ENCODE measurements at places on chromosomes 1 and 21.

DNA sequence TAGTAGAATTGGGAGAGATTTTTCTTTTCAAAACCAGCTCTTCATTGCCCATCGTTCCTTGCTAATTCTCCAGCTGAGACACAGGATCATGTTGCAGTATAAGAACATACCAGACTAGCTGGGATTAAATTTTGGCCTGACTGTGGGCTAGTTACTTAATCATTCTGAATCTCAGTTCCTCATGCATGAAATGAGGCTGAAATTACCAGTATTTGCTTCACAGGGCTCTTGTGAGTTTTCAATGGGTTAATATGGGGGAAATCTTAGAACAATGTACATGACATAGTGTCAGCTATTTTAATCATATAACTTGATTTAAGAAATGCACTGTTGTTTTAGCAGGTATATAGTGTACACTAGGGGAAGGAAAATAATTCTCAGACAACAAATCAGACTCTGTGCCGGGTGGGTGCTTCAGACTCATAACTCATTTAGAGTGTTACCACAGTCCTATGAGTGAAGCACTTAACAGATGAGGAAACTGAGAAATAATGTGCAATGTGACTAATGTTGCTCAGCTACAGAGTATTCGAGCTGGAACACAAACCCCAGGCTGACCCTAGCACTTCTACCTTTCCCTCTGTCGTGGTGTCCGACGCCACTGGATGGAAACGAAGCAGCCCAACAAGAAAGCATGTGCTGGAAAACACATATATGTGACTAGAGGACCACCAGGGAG lies 137.6 kb upstream of the SGIP1 start:
- DNase-seq = no peak

DNA sequence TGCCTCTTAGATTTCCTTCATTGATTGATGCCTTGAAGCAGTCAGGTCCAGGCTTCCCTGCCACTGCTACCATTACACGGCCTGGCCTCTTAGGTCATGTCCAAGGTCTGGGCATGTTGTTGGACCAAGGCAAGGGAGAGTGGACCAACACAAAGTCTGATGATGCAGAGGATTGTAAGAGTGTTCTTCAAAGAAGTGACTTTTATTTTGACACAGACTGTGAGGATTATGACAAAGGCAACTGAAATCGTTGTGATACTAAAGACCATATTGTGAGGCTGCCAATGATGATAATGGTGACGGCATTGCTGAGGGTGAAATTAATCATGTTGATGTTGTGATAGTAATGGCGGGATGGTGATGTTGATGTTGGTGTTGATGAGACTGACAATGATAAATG lies 149.5 kb downstream of the GRIK3 start:
- no peak for DNase-seq

- no peak for DNase-seq
Observed at GRCh38 chr21:36551321-36551720, 71.4 kb upstream of the CLDN14 start.

DNA sequence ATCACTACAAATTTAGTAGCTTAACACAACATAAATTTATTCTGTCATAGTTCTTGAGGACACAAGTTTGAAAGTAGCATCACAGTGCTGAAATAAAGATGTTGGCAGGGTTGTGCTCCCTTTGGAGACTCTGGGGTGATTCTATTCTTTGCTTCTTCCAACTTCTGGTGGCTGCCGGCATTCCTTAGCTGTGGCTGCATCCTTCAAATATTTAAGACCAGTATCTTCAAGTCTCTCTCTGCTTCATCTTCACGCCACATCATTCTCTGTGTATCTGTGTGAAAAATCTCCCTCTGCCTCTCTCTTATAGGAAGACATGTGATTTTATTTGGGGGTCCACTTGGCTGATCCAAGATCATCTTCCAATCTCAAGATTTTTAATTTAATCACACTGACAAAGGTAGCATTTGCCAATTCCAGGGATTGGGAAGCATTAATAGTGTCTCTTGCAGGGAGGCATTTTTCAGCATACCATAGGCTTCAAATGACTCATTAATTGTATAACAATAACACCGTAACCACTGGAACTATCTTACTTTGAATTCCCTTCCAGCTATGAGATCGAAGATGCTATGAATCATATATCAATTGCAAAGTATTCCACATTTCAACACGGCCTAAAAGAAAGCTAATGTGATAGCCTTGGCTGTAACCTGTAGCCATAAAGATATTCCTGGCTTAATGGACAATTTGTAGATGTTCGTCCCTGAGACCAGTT lies 74.6 kb downstream of the DPT start:
- DNase-seq = no peak

DNA sequence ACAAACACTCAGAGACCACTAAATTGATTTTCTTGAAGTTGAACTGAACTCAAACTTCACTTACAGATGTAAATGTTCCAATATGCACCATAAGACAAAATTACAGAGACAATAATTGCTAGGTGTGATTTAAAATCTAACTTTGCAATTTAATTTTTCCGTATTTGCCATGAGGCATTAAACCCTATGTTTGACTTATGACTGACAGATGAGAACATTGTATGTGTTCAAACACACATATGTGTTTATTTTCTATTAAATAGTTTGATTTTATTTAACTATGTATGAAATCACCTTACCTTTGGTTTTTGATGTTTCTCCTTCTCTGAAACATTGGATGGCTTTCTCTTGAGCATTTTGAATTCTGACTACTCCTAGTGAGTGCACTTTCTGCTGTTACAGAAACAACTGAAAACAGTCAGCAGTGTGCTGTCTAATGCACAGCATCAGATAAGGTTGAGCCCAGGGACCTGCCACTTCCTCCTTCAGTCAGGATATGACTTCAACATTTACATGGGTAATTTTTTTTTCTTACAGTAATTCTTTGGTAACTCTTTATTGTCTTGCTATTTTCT lies at the start of gene SAMSN1:
Gene SAMSN1 (minus strand): TSS at position 410 of the 575 bp plus-strand sequence. CDS start 54 bp downstream, at position 356.
- DNase-seq = no peak

- DNase-seq = no peak
Observed at GRCh38 chr1:17844185-17844826, 89.2 kb downstream of the ACTL8 start.

- no peak for DNase-seq
Observed at GRCh38 chr1:178973652-178974101, 52.0 kb upstream of the FAM20B start.

DNA sequence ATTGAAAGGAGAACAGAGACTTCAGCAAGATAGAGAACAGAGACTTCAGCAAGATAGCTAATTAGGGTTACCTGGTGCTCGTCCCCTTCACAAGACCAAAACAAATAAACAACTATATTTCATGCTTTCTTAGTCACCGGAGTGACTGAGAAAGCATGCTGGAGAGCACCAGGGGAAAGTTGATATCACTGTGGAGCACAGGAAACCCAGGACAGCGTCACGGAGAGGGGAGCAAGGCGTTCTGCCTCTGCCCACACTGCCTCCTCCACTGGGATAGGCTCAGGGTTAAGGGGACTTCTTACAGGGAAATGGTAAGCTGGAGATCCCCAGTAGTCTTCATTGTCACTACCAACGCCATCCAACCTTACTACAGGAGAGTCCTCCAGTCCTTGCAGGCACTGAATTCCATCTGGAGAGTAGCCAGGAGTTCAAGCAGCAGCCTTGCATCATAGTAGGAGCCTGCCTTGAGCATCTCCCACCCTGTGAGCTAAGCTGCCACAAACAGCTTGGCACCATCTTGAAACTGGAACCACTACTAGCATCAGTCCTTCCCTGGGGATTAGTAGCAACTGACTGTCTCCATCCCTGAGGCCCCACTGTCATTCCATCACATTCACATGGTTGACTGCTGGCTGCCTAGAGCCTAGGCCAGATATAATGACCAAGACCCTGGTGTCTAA lies 239.4 kb downstream of the PLPP3 start:
- no peak for DNase-seq

- DNase-seq = no peak
Observed at GRCh38 chr21:38570596-38570995, 72.3 kb upstream of the ERG start.

DNA sequence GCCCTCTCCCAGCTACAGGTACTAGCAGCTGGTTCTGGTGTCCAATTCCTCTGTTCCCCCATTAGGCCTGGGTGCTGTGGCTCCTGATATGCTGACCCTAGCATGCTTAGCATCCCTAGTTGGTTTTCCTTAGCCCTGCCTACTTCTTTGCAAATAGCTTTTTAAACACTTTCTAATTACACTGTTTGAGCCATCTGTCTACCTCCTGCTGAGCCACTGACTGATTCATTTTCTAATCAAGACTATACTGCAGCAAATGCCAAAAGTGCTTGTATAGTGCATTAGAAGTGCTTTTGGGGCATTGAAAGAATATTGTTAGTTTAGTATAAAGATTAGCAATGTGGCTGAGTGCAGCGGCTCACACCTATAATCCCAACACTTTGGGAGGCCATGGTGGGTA lies 36.3 kb downstream of the ERICH3 start:
- no peak for DNase-seq

GRCh38 chr1:167805041-167805556 lies 83.3 kb downstream of the MPZL1 start:
- DNase-seq = no peak

GRCh38 chr1:246074421-246074820 lies 432.7 kb downstream of the SMYD3 start:
- DNase-seq = no peak

- no peak for DNase-seq
Observed at GRCh38 chr1:112954945-112955772, 837 bp downstream of the SLC16A1 start.

GRCh38 chr1:230867903-230868735 lies at the start of gene C1orf198:
TSS of gene C1orf198 (minus strand) at chr1:230868521. CDS start at chr1:230868512, 9 bp downstream.
- peak; percentile 79 for DNase-seq

GRCh38 chr1:197250616-197251015 lies 17.4 kb upstream of the CRB1 start:
- DNase-seq = no peak

DNA sequence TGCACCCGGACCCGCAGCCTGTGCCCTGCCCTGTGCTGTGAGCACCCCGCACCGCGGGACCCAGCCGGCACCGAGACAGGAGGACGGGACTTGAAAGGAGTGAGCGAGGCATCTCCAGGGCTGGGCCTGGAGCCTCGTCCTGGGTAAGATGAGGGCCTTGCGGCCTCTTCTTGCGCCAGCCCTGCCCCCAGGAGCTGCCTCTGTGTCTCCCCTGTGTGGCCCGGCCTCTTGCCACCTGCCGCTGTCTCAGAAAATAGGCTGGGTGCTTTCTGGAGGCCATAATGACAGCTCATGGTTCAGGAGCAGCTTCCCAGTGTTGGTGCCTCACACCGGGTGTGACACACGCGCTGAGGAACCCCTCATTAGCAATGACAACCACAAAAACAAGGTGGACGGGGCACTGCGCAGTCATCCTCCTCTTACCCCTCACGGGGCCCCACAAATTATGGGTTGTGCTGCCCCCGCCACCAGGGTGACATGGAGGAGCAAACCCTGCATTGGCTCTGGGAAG lies 161.5 kb upstream of the C1orf174 start:
- no peak for DNase-seq

GRCh38 chr1:119799599-119800177 lies 11.6 kb downstream of the REG4 start:
- no peak for DNase-seq

DNA sequence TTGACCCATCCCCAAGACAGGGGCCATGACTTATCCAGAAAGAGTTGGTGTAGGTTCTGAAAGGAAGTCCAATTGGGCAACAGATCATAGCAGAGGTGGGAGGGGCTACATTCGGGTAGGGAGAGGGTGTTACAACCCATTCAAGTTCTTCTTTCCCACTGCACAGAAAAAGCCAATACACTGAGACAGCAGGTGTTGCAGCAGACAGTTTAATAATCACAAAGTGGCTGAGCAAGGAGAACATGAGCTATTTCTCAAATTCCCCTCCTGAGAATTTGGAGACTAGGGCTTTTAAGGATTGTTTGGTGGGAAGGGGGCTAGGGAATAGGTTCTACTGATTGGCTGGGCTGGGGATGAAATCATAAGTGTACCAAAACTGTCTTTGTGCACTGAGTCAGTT lies 328.4 kb upstream of the POU3F1 start:
- DNase-seq = no peak

- DNase-seq = no peak
Observed at GRCh38 chr1:201653883-201654282, 115.0 kb downstream of the NAV1 start.

- DNase-seq = peak; percentile 14
Observed at GRCh38 chr1:168636200-168636599, 59.8 kb downstream of the XCL1 start.

- no peak for DNase-seq
Observed at GRCh38 chr1:89121641-89122040, 4.3 kb downstream of the GBP2 start.

DNA sequence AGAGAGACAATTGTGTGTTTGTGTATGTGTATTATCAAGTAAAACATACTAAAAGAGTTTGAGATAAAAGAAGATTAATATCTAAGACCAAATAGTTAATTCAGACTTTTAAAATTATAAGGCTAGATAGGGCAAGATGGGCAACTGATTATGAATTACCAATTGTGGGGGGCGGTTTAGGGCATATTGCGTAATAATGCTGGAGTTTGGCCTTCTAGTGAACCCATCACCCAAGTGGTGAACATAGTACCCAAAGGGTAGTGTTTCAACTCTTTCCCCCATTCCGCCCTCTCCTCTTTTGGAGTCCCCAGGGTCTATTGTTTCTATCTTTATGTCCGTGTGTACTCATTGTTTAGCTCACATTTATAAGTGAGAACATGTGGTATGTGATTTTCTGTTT lies 55.4 kb downstream of the FRRS1 start:
- DNase-seq = no peak

GRCh38 chr1:26408604-26409003 lies 2.0 kb upstream of the LIN28A start:
- no peak for DNase-seq

DNA sequence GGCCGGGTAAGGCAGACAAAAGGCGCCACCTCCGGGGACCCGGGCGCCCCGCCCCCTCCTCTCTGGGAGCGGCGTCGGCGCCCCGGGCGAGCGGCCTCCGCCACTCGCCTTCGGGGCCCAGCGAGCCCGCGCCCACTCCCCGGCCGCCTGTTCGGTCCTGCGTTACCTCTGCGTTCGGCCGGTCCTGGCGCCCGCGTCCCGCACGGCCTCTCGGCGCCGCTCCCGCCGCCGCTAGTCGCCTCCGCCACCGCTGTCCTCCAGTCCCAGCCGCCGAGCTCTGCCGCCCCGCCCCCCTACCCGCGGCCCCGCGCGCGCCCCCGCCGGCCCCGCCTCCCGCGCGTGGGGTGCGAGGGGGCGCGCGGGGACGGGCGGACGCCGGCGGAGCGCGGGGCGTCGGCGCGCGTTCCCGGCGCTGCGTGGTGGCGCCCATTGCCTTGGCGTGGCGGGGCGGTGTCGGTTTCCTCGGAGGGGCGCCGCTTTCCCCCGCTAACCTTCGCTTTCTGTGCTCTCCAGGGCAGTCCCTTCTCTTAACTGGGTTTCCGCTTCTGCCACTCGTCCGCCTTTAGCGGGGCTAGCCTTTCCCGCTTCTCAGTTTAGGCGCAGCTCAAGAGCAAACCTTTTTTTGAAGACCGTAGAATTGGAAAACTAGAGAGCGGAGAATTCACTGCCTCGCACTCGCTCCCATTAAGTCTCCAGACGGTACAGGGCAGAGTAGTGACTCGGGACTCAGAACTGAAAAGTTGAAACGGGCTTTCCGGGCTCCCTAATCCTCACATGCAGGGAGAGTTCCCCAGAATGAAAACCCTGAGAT lies at the start of gene HP1BP3:
Gene HP1BP3 (minus strand): TSS at position 279 of the 811 bp plus-strand sequence. CDS start 6,867 bp downstream, outside the sequence.
- peak; percentile 20 for DNase-seq

- no peak for DNase-seq
Observed at GRCh38 chr21:45262616-45263015, 25.1 kb downstream of the POFUT2 start.

GRCh38 chr1:151994956-151995355 lies 1.3 kb upstream of the S100A10 start:
- no peak for DNase-seq
